ENCODE measurements at places on chromosomes 13 and 19.
A peak's percentile ranks its signal among the peaks of the same experiment; 100 is the strongest.

- peak; percentile 36 for DNase-seq
Observed at GRCh38 chr13:97438856-97439595, 5.1 kb downstream of the RAP2A start.

GRCh38 chr19:9839415-9839814, 4.3 kb downstream of the PIN1 start:
- peak; percentile 59 for DNase-seq

GRCh38 chr13:33034882-33035520, 18.8 kb downstream of the KL start:
- no peak for DNase-seq

DNA sequence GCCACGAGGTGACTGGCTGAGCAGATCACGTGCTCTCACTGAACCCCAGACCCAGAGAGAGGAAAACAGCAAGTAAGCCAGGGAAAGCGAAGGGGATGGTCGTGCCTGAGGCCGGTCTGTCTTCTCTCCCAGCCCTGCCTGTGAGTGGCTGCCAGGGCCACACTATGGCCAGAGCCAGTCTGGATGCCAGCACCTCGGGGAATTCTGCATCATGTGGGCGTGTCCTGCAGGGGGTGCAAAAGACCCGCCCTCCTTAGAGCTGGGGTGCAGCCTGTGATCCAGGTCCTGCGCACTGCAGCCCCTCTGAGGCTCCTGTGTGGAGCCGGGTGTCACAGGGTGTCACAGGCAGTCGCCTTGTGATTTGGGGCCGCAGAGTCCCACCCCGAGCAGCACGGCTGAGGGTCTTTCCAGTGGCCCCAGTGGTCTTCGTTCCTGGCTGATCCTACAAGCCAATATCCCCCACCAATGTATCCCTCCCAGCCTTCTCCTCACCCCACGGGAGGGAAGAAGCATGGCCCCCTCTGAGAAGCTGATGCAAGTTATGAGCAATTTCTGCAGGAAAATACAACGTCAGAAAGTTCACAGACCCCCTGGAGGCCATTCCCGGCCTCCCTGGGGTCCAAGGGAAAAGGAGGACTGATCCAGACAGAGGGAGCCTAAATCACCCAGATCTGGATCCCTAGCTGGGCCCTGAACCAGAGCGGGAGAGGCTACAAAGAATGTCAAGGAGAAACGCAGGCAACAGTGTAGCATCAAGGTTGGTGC, 7.7 kb downstream of the PPP1R12C start:
- DNase-seq, result no peak

GRCh38 chr19:5492635-5493409, 37.6 kb downstream of the ZNRF4 start:
- DNase-seq, result no peak

- DNase-seq, result no peak
Observed at GRCh38 chr13:110062077-110062776, 244.7 kb downstream of the COL4A1 start.

DNA sequence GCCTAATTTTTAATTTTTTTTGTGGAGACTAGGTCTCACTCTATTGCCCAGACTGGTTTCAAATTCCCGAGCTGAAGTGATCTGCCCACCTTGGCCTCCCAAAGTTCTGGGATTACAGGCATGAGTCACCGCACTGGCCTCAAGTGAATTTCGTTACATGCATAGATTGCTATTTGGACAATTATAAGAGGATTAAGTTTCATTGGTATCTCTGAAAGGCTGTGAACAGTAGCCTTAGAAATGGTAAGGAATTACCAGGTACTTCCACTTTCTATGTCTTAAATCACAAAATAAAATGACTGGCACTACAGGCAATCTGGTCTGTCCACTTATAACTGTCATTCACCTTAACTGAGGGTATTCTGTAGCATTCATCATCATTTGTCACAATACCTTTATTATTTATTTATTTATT, 2.9 kb upstream of the CCDC9 start:
- DNase-seq, result peak; percentile 89

Data from iris pigment epithelial cell (primary cell).